Pancreas (tissue), 10 donors: ENCODE measurements at places on chromosomes 6 and 20. TPM values are rescaled to one million over a fixed set of nuclear protein-coding genes. Genes with fewer than 3 reads are reported as not detected.

The CFAP61 gene
- polyA plus RNA-seq, result 0.38 TPM

The HLA-DOA gene
- polyA plus RNA-seq, result 0.38 TPM

DNA sequence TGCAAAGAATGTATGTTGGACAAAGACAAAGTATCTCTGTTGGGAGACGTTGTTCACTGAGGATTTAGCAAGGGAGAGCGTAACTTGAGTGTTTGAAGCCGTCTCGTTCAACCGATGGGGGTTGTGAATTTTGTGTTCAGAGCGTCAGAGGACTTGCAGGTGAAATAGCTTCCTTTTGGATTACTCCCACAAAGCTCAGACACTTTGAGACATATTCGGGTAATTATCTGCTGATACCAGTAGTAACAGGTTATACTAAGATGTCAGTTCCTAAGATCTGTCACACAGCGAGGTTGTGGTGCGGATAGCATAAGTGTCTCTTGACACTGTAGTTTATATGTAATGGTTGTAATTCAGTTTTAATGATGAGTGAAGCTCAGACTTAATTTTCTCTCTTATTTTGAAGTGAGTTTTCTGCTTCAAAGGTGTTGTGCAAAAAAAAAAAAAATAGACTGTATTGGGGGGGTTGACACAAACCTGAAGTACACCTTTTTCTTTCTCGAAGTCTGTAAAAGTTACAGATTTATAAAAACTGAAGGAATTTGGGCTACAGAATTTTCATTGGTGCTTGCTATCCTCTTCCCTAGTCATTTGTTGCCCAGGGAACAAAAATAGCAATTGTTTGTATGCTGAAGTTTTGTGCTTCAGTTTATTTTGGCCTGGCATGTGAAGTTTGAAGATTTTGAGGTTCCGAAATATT is 1.7 kb downstream of the ASXL1 start:
- peaks cover 47% of the 10 kb centered on the region for H3K4me1 ChIP-seq
- peak overlapping the region; percentile 98 for H3K27ac ChIP-seq
- no peak for DNase-seq

The BNIP5 gene
- polyA plus RNA-seq, result 1.1 TPM
